ENCODE measurements at places on chromosomes 16 and 17.

DNA sequence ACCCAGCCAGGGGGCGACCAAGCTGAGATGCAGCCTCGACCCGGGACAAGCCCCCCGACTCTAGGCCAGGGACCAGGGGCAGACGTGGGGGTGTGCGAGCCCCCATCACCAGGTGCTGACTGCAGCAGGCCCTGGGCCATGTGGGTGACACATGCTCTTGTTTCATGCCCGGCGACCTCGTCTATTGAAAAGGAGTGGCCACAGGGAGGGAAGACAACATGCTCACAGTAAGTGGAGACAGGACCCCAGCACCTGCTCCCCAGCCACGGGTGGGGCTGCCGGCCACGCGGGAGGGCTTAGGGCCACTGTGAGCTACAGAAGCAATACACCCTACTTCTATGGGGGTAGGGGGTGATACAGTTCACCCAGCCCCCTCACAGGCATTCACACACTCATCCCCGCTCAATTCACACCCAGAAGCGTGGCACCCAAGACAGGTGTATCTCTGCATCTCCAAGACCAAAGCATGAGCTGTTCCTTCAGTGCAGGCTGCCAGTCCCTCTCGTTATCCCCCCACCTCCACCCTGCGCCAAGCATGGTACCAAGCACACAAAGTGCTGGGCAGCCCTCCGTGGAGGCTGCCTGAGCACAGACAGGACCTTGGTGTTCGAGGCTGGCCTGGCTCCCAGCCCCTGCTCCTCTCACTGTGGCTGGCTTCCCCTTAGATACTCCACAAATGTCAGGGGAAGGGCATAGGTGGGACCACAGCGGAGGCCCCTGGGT lies 13.6 kb downstream of the VASN start:
- no peak for DNase-seq

GRCh38 chr16:2496223-2497115 lies 17.3 kb upstream of the ATP6V0C start:
- DNase-seq: no peak

GRCh38 chr17:35708951-35709350 lies 22.5 kb upstream of the RASL10B start:
- DNase-seq: no peak

GRCh38 chr16:81873843-81874752 lies 95.0 kb downstream of the PLCG2 start:
- DNase-seq: no peak

DNA sequence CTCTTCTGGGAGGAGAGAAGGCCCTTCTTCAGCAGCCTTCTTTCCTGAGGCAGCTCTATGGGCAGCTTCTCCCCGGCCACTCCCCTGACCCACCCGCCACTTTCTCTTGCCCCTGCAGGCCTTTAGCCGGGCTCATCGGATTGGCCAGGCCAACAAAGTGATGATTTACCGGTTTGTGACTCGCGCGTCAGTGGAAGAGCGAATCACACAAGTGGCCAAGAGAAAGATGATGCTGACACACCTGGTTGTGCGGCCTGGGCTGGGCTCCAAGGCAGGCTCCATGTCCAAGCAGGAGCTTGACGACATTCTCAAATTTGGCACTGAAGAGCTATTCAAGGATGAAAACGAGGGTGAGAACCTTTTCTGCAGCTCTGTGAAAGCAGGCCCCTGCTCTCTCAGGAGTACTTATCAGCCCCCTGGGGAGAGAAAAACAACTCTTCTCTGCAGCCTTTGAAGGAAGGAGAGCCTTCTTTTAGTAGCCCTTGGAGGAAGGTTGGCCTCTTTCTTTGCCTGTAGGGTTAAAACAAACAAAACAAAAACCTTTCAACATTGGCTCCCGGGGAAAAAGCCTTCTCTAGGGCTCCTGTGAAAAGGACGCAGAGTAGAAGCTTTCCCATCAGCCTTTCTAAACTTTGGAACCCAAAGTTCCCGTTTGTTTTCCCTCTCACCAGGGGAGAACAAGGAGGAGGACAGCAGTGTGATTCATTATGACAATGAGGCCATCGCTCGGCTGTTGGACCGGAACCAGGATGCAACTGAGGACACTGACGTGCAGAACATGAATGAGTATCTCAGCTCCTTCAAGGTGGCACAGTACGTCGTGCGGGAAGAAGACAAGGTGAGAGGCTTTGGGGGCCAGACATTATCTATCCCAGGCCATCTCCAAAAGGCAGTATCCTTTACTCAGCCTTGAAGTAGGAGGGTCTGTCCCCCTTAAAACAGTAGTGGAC lies 12.7 kb downstream of the RNF227 start:
- DNase-seq: no peak

GRCh38 chr17:47267354-47267828 lies 13.8 kb downstream of the ITGB3 start:
- no peak for DNase-seq

- no peak for DNase-seq
Observed at GRCh38 chr17:53141731-53142130, 681.0 kb upstream of the KIF2B start.

DNA sequence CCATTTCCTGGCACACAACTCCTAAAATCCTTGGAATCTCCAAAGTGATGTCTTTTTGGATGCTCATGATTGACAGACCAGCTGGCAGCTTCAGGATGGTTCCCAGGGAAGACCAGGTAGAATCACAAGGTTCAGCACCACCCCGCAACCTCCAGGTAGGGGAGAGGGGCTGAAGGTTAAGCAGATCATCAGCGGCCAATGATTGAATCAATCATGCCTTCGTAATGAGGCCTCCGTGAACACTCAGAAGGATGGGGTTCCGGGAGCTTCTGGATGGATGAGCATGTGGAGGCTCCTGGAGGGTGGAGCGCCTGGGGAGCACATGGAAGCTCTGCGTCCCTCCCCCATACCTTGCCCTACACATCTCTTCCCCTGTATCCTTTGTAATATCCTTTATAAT lies 185.9 kb downstream of the SEC14L1 start:
- no peak for DNase-seq

DNA sequence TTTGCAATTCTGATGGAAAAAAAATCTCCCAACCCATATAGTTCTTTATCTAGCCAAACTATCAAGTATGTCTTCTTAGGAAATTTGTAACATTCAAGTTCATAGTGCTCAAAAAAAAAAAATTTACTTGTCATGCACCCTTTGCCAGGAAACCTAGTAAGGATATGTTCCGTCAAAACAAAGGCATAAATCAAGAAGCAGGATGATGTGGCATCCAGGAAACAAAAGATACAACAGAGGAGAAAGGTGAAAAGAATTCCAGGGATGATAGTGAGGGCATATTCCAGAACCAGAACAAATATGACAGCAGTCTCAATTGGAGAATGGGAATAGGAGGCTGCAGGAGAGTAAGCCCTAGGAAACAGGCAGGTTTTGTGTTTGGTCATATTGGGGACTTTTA lies 104.6 kb downstream of the SPAG9 start:
- no peak for DNase-seq

GRCh38 chr16:68737046-68737729 lies at the start of gene CDH1:
CDH1 (plus strand) TSS chr16:68737292; CDS start chr16:68737416, 124 bp downstream.
- DNase-seq: no peak

- DNase-seq: no peak
Observed at GRCh38 chr17:9237661-9238301, 216.5 kb downstream of the NTN1 start.

DNA sequence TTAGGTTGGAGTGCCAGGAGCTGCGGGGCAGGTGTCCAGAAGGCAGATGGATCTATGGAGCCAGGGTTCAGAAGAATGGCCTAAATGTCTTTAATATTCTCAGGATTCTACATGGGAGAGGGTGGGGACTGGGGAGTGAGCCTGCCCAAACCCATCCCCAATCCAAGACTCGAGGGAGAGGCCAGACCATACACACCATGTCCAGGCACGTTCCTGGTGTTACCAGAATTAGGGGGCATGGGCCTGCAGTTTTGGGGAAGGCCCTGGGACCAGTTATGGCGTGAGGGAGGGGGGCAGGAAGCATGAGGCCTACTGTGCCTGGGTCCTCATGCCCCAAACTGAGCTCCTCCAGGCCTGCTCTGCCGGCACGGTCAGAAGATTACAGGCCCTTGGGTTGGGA lies 1.9 kb downstream of the TAX1BP3 start:
- no peak for DNase-seq

GRCh38 chr17:79965806-79966205 lies 69.9 kb downstream of the TBC1D16 start:
- no peak for DNase-seq

- no peak for DNase-seq
Observed at GRCh38 chr16:57684626-57685358, 9.8 kb upstream of the DRC7 start.

DNA sequence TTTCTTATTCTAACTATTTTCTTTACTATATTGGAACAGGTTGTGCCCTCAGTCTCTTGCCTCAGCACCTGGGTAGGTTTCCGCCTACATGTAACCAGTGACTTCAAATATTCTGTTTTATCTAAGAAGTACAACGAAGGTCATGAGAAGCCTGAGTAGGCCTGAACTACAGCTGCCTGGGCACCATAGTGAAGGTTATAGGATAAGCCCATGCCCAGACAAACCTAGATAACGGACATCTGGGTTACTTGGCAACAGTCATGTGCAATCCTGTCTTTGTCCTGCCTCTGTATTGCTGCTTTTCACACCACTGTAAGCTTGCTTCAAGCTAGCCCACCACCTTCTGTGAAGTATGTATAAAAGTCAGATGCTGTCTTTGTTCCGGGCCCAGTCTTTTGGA lies 25.4 kb upstream of the ARL4D start:
- no peak for DNase-seq

Measured in NCI-H446 treated with DMSO at 0.1 percent for 48 hours (cell line).